ENCODE measurements at places on chromosomes 1 and 21.

GRCh38 chr1:96465441-96465840 is 256.1 kb upstream of the PTBP2 start:
- DNase-seq, result no peak

DNA sequence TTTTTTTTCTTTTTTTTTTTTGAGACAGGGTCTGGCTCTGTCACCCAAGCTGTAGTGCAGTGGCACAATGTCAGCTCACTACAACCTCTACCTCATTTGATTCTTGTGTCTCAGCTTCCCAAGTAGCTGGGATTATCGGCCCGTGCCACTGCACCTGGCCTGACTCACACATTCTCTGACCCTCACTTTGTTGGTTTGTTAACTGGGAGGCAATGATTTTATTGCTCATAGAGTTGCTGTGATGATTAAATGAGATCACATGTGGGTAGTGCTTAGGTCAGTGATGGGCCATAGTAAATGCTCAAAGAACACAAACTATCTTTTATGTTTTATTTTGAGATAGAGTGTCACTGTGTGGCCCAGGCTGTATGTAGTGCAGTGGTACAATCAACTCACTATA is 47.3 kb upstream of the SSBP3 start:
- no peak for DNase-seq

DNA sequence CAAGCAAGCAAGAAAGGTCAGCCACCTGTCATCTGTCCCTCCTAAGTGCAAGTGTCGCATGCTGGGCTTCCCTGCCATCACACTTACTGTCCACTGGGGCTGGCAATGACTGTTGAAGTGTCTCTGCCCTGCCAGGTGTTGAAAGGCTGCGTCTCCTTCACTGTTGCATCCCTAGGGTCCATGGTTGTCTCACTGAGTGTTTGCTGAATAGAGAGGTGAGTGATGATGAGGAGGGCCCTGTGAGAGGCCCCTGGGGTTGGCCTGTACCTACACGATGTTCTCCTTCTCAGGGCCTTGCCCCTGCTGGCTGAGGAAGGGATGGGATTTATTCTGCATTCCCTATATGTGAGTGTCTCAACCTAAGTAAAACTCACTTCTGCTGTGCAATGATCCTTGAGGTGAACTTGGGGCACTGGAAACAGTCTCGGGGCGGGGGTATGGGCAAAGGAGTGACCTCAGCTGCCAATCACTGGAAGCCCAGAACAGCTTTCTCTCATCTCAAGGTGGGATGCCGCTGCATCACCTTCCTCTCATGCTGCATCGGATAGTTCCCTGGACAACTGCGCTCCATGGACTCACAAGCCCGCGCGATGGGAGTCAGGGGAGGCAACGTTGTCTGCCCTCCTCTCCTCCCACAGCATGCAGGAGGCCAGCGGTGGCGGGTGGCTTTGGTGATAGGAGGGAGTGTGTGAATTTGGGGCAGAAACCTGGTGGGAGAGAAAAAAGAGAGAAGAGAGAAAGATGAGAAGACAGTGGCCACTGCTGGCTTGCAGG is 35.8 kb upstream of the SOX13 start:
- DNase-seq, result no peak

DNA sequence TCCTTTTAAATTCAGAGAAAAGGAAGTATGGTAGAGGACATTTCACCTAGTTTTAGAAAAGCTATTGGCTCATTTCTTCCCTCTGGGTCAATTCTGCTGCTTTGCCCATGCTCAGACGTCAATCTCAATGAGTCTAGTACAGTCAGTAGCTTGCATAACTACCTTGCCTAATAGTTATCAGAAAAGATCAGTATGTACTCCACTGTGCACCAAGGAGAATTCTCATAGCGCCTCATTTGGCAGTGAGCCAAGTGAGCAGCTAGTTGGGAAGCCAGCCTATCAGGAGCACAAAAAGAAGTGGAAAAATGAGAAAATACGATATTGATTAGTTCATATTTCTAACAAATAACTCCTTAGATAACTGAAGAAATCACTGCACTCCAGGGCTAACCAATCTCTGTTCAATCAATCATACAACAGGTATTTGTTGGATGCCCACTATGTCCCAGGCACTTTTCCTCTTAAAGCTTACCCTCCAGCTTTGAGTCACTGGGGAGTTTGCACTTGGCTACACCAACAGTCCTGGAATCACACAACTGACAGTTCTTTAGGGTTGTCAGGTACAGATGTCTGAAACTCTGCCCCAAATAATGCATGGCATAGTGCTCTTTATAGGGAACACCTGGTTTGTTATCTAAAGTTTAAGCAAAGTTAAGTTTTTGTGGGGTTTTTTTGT is 50.2 kb downstream of the PRDX6 start:
- DNase-seq, result no peak

- no peak for DNase-seq
Observed at GRCh38 chr1:58844176-58844575, 60.3 kb upstream of the JUN start.

- DNase-seq, result no peak
Observed at GRCh38 chr1:88321706-88322105, 362.4 kb upstream of the PKN2 start.

GRCh38 chr1:3988431-3988830 is 88.4 kb upstream of the C1orf174 start:
- no peak for DNase-seq

GRCh38 chr1:92551916-92552315 is 65.2 kb upstream of the GFI1 start:
- DNase-seq, result no peak

- no peak for DNase-seq
Observed at GRCh38 chr1:35925741-35926140, 5.2 kb upstream of the AGO3 start.

DNA sequence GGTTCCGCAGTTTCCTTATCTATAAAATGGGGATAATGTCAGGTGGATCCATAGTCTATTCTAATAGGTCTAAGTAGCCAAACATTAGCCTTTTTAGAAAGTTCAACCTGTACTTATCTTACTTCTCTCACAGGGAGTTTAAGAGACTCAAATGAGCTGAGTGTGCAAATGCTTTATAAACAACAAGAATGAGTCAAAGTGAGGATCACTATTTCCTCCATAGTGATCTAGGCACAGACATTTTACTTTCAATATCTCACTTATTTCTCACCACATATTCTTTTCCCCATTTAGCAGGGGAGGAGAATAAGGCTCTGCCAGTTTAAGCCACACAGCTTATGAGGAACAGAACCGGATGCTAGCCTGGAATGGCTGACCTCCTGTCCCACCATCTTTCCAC is 92.1 kb upstream of the LMO4 start:
- DNase-seq, result no peak

DNA sequence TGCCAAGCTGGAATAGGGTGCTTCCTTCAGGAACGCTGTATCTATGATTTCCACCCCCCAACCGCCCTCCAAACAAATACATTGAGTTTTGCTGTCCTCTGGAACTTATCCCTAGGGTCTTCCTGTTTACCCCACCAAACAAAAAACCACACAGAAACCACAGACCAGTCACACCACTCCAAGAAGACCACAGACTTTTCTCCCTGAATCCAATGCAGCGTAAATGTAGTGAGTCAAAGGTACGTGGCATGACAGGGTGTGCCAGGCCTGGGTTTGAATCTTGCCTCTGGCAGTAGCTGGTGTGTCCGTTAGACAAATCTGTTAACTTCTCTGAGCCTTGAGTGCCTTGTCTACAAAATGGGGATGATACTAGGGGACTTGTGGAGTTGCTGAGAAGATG is 27.8 kb downstream of the ASAP3 start:
- no peak for DNase-seq

GRCh38 chr1:110035236-110035752 is 870 bp downstream of the STRIP1 start:
- DNase-seq, result no peak

DNA sequence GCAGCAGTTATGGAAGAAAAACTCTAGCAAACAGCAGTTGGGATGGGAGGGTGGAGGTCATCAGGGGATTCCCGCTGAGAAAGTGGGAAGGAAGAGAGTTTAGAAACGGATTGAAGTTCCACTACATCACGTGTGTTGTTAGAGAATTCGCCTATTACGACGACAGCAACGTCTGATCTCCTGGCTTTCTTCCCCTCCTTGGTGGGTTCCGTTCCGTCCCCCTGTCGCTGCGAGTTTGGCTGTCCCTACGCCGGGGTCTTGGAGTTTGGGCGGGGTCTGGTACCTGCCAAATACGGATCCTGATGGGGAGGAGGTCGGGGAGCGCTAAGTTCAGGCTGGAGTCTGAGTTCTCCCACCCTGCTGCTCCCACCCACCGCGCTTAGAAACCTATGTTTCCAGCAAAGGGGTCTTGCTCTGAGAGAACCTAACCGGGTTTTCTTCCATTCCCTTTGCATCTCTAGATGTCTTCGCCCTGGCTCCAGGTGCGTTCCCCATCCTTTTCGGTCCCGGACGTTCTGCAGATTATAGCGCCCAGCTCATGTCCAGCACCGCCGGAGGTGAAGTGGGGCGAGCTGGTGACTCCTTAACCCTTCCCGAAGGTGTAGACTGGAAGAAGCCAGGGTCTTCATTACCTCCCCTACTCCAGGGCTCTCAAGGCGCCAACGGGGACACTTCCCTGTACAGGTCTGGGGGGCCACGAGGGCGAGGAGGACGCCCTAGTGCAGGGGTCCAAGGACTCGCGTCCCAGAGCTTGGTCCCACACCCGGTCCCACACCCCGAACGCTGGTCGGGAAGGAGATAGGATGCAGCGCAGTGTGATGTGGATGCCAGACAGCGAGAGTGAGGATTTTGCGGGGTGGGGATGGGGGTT is 641 bp upstream of the KCNK2 start:
- DNase-seq, result no peak

DNA sequence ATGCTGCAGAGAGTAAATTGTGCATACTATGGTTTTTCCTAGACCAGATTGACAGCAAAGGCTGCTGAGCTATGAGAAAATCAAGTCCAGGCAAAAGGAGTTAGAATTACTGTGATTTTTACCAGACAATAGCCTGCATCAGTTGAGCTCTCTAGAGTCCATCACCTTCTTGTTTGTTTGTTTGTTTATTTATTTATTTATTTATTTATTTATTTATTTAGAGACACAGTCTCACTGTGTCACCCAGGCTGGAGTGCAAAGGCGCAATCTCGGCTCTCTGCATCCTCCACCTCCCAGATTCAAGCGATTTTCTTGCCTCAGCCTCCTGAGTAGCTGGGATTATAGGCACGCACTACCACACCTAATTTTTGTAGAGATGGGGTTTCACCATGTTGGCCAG is 24.2 kb upstream of the ABCB10 start:
- no peak for DNase-seq

DNA sequence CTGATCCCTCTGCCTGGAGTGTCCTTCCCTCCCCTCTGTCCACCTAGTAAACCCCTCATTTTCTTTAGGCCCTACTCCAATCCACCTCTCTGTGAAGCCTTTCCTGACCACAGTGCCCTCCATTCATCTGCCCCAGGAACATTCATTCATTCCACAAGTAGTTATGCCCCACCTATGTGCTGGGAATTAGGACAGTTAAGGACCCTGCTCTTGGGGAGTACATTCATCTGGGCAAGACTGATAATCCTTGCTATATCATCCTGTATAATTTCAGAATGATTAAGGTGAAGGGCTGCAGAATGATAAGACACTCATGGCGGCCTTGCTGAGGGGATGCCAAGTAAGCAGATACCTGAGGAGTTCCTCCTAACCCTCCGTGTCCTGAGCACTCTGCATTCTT is 10.3 kb upstream of the FAM20B start:
- DNase-seq, result no peak

DNA sequence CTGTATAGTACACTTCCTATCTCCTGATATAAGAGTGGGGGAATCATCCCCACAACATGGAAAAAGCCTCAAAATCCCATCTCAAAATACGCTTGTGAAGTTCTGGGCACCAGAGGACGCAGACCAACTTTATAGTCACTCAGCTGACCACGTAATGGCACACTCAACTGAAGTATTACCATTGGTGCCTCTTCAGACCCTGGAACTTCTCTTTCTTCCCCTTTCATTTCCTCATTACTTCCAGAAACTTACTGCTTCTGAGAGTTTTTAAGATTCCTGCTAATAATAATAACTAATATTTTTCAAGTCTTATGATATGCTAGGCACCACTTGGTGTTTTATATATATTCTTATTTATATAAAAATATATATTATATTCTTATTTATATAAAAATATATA is 202.6 kb downstream of the PTPRC start:
- DNase-seq, result no peak

DNA sequence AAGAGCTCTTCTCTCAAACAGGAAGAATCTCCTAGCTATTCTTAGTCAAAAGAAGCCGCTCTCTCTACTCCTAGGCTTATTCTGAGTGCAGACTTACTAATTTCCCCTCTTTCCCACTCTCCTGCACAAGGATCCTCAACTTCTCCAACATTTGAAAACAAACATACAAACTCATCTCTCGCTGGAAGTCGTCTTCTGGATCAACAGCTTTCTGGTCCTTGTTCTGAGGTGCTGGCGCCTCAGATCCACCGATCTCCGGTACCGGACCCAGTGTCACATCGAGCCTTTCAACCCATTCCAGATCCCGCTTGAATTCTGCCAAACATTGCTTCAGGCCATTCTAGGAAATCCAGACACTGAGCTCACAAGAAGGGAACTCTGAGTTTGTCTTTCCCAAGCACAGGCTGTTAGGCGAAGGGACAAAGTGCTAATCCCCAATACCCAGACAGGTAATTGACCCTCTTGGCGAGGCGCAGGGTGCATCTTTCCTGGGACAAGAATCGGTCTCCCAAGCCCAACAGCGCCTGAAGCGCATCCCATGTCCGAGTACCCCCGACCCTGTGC is 696 bp downstream of the EBNA1BP2 start:
- DNase-seq, result peak; percentile 12

GRCh38 chr1:161008869-161009510 is 12.0 kb downstream of the F11R start:
- no peak for DNase-seq

DNA sequence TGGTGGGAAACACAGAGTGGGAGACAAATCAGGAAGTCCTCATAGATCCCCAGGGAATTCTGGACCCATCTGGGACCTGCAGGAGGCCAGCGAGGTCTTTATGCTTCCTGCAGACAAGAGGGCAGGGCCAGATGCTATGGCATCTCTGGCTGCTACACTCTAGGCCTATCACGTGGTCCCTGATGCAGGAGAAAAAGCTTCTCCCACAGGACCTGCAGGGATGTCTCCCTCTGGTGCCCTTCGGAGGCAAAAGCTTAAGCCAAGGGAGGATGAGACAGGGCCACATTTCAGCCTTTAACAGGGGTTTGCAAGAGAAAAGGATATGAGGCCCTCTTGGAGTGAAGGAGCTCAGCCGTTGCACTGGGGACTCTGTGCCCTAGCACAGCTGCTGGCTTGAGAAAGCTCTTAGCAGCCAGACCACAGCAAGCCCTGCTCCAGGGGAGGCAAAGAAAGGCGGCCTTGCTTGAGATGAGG is 243.0 kb downstream of the C1orf94 start:
- DNase-seq, result no peak

- DNase-seq, result no peak
Observed at GRCh38 chr1:45508295-45509151, 8.4 kb downstream of the MMACHC start.

- peak; percentile 69 for DNase-seq
Observed at GRCh38 chr1:94805912-94806311, 14.2 kb upstream of the SLC44A3 start.

GRCh38 chr1:184624626-184625025 is 130.0 kb downstream of the EDEM3 start:
- DNase-seq, result no peak
